Ammon's horn (tissue), 1 donor: ENCODE measurements at places on chromosomes 7 and 10.

GRCh38 chr7:39948375-39948955 is 1.6 kb upstream of the CDK13 start:
- DNase-seq: no peak

GRCh38 chr10:26733750-26734568 is 36.5 kb downstream of the PDSS1 start:
- DNase-seq: peak; percentile 68

DNA sequence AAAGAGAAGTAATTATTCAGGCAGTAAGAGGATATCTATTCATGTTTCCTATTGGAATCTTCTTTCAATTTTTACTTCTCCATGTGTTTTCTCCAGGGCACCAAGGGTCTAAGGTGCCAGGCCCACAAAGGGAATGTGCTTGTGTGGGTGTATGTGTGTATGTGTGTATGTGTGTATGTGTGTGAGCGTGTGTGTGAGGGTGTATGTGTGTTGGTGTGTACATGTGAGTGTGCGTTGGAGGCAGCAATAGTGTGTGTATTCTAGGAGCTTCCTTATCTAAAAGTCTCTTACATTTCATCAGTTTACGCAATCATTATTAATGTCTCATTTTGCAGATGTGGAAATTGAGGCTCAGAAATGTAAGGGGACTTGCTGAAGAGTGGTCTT is 28.3 kb downstream of the RAMP3 start:
- no peak for DNase-seq

DNA sequence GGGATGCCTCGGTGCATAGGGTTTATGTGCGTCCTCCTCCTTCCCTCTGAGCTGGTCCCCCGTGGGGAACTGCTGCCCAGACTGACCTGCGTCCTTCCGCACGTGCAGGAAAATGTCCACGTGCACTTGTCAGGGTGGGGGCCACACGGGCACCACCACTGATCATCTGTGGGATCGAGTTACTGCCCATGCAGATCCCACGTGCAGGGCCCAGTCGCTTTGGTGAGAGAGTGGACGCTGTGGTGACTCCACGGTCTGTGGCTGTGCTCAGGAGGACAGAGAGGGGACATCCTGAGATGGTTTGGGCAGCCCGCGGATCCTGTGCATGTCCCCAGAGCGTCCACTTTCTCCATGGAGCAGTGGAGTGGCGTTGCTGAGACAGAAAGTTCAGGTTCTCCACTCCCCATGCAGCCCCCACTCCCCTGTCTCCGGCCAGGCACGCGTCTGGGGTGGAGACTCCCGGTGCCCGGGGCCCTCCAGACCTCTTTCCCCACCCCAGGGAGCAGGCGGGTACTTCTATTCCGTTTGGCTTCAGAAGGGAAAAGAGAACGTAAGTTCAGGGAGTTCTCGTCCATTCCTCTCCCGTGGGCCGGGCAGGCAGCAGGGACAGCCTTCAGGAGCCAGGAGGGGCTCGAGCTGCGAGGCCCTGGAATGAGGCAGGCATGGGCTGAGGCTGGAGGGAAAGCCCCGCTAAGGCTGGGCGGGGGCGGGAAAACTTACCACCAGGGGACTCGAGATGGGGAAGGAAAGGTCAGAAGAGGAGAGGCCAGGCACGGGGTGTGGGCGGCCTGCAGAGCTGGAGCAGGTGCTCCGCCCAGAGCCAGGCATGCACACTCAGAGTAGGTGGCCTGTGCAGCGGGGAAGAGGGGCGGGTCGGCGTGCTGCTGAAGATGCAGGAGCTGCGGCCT is 59.9 kb downstream of the EGFR start:
- DNase-seq: no peak

DNA sequence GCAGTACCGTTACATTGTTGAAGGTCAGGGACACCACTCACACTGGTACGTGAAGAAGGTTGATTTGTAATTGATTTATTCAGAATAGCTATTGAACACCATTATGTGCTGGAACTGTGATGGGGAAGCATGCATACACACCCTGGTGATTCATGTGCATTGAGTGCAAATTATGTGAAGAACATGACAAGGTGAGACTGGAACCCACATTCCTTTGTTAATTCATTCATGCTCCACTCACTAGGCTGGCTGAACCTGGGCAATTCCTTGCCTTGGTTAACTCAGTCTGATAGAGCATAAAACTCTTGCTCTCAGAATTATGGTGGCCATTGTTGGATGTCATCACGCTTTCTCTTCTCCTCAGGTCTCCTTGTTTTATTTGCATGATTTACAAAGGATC is 67.3 kb upstream of the TPK1 start:
- no peak for DNase-seq

GRCh38 chr7:84216472-84216871 is 21.9 kb upstream of the SEMA3A start:
- DNase-seq: no peak

DNA sequence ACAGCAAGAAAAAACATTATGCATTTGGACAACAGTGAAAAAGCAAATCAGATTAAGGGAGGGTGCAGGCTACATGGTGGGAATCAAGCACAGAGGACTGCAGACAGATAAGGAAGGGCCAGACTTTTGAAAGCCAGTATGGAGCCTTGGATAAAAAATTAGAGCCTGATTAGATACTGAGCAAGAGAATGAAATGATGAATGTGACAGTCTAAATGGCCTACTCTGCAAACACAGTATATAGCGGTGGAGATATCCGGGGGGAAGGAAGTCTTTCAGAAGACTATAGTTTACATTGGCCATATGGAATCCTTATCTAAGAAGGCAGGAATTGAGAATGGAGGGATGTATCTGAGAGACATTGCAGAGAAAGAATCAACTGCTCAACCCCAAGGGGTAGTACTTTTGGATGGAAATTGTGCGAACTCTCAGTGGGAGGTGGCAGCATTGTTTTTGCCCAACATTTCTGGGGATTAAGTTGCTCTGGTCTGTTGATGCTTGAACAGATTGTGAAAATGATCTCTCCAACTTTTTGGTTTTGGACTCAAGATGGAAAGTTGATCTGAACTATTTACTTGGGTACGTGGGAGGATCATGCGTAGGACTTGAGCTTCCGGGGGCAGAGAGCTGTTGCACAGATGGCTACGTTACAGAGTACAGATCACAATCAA is 39.4 kb upstream of the CHCHD3 start:
- no peak for DNase-seq

DNA sequence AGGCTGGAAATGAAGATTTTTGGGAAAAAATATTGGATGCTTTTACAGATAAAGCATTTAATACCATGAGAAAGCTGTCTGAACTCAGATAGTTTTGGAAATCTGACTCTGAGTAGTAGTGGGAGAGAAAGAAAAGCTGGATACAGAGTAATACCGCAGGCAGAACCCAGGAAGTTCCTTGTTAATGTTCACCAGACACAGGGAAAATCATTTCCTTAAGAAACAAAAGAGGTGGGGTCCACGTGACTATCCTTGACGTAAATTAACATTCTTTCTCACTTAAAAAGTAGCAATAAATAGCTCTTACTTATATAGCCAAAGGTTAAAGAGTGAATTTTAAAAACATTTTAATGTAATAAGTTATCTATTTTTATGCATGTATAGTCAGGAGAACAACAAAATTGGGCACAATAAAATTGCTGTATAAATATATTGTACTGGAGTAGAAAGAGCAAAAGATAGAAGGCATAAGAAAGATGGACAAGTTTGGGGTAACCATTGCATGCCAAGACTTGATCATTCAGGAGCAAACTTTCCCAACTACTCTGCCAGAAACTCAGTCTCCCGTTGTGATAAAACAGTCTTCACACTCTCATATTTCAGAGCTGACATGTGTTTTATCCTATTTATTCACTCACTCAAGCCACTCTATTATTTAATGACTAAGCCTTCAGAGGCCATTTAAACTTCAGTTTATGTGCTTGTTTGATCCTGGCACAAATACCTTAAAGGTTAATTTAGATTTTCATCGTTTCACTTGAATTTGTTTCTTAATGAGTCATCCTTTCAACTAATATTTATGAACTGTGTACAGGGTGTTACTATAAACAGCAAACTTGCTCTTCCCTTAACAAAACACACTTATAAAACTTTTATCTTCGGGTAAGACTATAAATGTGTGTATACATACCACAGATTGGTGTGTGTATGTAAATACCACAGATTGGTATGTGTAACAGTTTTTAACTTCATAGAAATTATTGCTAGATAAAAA is 143.1 kb downstream of the GNAI1 start:
- DNase-seq: no peak

DNA sequence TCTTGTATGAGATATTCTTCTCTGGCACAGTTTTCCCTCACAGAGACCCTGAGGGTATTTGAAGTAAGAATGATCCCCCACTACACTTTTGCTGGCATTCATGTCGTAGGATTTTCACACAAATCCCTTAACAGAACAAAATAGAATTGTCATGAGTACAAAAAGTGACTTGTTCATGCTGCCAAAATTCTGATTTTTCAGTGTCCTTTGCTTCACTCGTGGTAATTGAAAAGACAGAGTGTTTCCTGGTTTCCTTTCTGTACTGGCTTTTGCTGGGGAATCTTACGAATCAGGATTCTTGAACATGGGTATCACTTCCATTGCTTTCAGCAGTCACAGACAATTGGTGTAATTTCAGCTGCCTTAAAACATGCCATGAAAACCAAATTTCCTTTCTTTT is 756.3 kb downstream of the REEP3 start:
- DNase-seq: peak; percentile 29

- DNase-seq: no peak
These were observed 193.4 kb upstream of the MBL2 start for GRCh38 chr10:52965938-52966401.
